Left renal pelvis (tissue), 4 donors: ENCODE measurements at places on chromosomes 5 and 9. TPM values are rescaled to one million over a fixed set of nuclear protein-coding genes. Genes with fewer than 3 reads are reported as not detected.

GRCh38 chr5:160342413-160342941, 27.9 kb downstream of the C1QTNF2 start:
- DNase-seq: no peak

- DNase-seq: no peak
These were observed 146.3 kb downstream of the SNCAIP start for GRCh38 chr5:122458278-122458872.

- no peak for DNase-seq
These were observed 71.2 kb upstream of the CNTLN start for GRCh38 chr9:17063535-17064135.

DNA sequence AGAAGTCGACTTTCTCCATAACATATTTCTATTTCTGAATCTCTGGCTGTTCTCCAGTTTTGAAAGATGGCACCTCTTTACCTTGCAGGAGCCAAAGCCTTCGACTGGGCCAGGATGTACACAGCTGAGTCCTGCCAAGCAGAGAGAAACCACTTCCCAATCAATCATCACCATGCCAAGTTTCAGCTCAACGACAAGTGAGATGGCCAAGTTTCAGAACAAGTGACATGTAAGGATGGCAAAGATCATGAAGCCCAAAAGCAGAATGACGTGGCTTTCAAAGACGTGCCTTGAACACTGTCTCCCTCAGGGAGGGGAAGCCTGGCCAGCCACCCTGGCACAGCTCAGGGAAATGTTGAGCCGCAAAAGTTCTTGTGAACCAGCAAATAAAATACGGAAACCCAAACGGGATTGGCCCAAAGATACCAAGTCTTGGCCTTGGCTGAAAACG, 17.7 kb downstream of the STK10 start:
- DNase-seq: no peak

DNA sequence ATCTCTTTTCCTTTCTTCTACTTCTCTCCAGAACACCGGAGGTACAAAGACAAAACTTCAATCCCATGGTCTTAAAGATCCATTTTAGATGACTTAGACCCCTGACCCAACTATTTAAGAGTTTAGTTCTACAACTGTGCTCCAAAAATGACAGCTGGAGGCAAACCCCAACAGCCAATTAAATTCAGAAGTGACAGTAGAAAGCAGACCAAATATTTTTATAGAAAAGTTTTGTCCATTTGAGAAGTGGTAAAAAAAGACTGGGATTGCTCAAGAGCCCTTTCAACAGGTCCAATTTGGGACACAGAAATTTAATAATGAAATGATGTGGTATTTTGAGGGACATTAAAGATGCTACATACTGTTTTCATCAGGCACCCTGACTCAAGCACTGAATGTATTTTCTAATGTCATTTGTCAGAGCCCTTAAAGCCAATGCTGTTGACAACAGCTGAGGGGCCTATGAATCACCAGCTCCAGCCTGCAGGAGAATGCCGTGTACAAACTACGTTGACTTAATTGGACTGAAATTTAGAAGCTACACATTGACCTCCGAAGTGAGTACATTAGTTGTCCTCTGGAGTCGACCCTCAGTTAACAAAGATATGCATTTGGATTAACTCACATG, 147.5 kb upstream of the PIK3R1 start:
- no peak for DNase-seq

GRCh38 chr5:135503871-135504270, 31.9 kb downstream of the NEUROG1 start:
- DNase-seq: no peak

GRCh38 chr5:140037012-140037411, 6.1 kb downstream of the NRG2 start:
- DNase-seq: no peak

DNA sequence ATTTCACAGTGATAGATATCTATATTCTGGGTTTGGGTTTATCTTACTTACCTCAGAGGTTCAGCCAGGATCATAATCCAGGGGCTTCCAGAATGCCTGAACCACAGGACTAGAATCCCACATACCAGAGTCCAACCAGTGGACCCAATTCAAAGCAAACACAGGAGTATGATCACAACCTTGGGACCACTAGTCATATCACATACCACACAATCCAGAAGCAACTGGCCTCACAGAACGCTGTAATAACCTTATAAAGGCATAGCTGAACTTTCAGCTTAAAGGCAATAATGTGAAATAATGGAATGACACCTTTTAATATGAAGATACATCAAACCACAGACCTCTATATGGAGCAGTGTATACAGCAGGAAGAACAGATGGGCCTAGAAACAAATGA, 25.3 kb downstream of the RAPGEF6 start:
- no peak for DNase-seq

- no peak for DNase-seq
These were observed 19.8 kb upstream of the PAX5 start for GRCh38 chr9:37053684-37054362.

- no peak for DNase-seq
These were observed 5.5 kb downstream of the PRSS3 start for GRCh38 chr9:33800886-33801285.

GRCh38 chr5:123286891-123287290, 136.3 kb downstream of the CEP120 start:
- no peak for DNase-seq

- DNase-seq: no peak
These were observed 92.2 kb downstream of the C5orf15 start for GRCh38 chr5:133876266-133876665.

- no peak for DNase-seq
These were observed 981.9 kb upstream of the DMAC1 start for GRCh38 chr9:8781458-8781857.

GRCh38 chr5:17228821-17229291, 11.4 kb downstream of the BASP1 start:
- no peak for DNase-seq

DNA sequence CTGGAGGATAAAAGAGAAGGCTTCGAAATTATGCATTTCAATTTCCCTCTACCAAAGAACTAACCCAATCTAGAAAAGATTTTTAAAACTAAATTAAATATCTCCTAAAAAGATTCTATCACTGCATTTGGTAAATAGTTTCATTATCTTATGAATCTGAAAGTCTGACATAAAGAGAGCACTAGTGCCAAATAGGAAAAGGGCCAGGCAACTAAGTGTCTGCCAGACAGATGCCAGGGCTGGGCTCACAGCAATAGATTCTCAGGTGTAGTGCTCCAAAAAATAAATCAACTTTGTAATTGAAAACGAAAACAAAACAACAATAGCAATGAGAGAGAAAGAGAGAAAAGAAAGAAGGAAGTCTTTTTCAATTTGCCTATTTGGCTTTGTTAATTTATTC, 157.7 kb upstream of the GNA14 start:
- DNase-seq: no peak

DNA sequence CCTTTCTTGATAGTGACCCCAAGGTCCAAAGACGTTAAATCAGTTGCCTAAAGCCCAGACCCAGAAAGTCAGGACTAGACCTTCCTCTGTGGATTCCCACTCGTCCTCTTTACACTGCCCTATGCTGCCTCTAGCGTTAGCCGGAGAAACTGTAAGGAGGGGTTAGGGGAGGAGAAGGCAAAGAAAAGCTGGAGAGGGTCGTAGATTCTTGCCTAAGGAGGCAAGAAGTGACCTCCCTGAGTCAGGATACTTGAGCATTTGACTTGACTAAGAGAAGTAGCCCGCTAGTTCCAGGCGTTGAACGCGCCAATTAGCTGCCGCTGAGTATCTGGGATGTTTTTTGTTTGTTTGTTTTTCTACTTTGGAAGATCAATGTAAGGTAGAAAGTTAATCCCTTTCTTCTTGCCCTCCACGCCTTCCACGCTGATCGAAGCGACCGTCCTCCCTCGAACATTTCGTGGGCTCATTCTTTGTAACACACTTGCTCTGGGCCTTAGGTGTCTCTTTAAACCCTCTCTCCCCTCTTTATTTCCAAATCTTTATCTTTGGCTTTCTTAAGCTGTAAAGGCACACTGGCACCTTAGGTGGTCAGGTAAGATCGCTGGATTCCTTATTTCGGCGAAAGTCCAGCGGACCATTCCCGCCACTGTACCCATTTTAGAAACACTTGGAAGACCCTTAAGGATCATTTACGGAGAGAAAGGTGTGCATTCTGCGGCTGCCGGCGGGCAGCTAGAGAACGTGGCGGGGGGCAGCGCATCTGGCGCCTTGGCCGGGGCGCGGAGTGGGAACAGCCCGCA, 5.1 kb upstream of the RGMB start:
- no peak for DNase-seq

DNA sequence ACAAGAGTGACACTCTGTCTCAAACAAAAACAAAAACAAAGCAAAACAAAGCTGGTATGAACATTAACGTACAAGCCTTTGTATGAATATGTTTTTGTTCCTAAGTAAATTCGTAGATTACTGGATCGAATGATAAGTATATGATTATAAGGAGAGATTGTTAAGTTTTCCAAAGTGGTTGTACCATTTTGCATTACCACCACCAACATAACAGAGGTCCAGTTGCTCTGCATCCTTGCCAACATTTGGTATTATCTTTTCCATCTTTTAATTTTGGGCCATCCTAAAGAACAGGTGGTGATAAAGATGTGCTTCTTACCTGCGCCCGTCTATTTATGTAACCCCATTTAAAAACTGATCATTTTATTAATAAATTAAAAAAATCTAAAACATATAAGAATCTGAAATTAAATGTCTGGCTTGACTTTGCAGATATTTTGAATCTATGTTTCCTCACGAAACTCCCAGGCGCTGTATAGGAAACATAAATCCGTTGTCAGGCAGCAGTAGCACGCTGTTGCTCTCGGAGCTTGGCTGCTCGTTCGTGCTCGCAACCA, 593 bp upstream of the NAA35 start:
- DNase-seq: no peak

DNA sequence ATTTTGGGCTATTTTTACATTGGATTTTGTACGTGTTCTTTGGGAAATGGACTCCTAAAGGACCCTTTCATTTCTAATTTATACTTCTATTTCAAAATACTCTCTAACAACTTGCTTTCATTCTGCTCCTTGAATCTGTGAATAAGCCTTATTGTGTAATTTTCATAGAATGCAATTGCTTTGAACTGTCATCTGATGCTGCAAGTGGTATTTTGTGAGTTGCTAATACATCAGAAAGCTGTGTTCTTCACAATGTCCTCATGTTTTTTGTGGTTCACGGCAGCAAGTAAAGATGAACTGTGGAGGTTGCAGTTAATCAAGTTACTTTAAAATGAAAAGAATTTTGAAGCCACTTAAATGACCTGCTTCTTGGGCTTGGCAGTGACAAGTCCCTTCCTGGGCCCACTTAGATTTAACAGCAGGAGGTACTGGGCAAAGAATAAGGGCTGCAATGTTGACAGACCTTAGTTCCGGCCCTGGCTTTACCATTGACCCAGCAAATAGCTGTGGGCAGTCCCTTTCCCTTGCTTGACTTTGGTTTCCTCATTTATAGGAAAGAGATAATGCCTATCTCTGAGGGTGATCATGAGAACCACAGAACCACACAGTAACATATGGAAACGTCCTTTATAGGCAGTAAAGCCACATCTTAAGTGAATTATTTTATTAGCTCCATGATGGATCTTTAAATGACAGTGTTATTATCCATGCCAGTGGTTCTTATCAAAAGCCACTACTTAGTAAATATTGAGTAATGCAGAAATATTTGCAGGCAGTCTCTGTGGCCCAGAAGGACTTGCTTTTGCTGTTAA, 54.8 kb downstream of the IQGAP2 start:
- DNase-seq: no peak

GRCh38 chr5:83472213-83472507, 616 bp downstream of the VCAN start:
- DNase-seq: no peak

- no peak for DNase-seq
These were observed 181.3 kb upstream of the IL12B start for GRCh38 chr5:159511570-159511969.

- DNase-seq: no peak
These were observed 233.6 kb downstream of the ACTL7B start for GRCh38 chr9:108621991-108622855.

GRCh38 chr9:27117489-27118135, 8.6 kb downstream of the TEK start:
- DNase-seq: no peak

- DNase-seq: no peak
These were observed 16.1 kb downstream of the GFI1B start for GRCh38 chr9:132994410-132995120.

GRCh38 chr9:68738358-68738757, 33.3 kb downstream of the PIP5K1B start:
- no peak for DNase-seq

GRCh38 chr9:4295160-4295559, 4.7 kb downstream of the GLIS3 start:
- DNase-seq: no peak

- no peak for DNase-seq
These were observed 122.9 kb downstream of the PRELID2 start for GRCh38 chr5:145712245-145712644.

Gene PCDHA6
- 0.79 TPM for polyA plus RNA-seq

Gene ACO1
- polyA plus RNA-seq: 32.3 TPM

Gene ITGA1
- 54.9 TPM for polyA plus RNA-seq

Gene LECT2
- 2.6 TPM for polyA plus RNA-seq

Gene PTPN3
- polyA plus RNA-seq: 47.5 TPM

Gene PCDHGA7
- polyA plus RNA-seq: 2.5 TPM

Gene C9orf85
- polyA plus RNA-seq: 18.0 TPM

Gene SHISAL2B
- not detected for polyA plus RNA-seq

Gene PAEP
- polyA plus RNA-seq: not detected

Gene C9orf50
- polyA plus RNA-seq: 1.1 TPM

Gene SLC6A3
- 0.47 TPM for polyA plus RNA-seq

Gene BSPRY
- polyA plus RNA-seq: 11.8 TPM

Gene DRD1
- polyA plus RNA-seq: not detected

Gene DTWD2
- 17.2 TPM for polyA plus RNA-seq

Gene SLC2A6
- 1.4 TPM for polyA plus RNA-seq

Gene SLC27A6
- polyA plus RNA-seq: 1.3 TPM

Gene PCDHGC5
- 1.0 TPM for polyA plus RNA-seq
